ENCODE measurements at places on chromosomes 12 and 14. TPM values are rescaled to one million over a fixed set of nuclear protein-coding genes. Genes with fewer than 3 reads are reported as not detected.
A peak's percentile ranks its signal among the peaks of the same experiment; 100 is the strongest.

DNA sequence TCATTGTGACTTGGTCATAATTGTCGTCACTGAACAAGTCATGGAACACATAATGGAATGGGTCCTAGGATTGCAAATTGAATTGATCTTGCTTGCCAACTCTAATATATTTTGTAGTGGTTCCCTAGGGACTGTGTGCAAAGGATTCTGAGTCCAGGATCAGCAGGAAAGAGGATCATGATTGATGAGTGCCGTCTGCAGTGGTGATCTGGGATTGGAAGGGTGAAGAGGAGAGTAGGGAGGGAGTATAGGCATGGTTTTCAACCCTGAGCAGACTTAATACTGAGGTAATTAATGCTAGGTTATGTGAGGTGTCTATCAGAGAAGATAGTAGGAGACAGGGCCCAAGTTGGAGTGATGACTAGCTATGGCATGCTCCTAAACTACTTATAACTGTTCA lies 168.9 kb downstream of the ESR2 start:
- DNase-seq, result no peak

The KRT73 gene
- not detected for total RNA-seq

The MYF6 gene
- not detected for total RNA-seq

The PIWIL1 gene
- total RNA-seq, result not detected

The SPTB gene
- under 0.01 TPM for total RNA-seq

The CD27 gene
- not detected for total RNA-seq

The P2RX7 gene
- 7.6 TPM for total RNA-seq

- no peak for DNase-seq
Observed at GRCh38 chr12:104680070-104680469, 223.3 kb downstream of the CHST11 start.

The GALNT9 gene
- 0.33 TPM for total RNA-seq

GRCh38 chr12:28313631-28314030 lies 123.4 kb downstream of the CCDC91 start:
- peak; percentile 44 for DNase-seq
